ENCODE measurements at places on chromosomes 3 and 15.

DNA sequence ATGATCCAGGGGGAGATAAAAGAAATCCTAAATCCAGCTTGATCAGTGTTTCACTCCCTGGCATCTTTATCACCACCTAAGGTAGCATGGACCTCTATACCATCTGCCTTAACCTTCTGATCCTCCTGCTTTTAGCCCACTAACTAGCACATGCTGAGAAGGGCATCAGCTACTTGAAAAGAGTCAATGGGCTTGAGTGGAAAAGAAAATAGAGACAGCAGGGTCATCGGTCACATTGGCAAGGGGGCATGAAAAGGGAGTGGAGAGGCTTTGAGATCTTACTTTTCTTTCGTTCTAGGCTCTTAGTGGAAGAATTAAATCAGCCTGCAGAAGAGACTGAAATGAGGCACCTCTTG is 239 bp upstream of the ZFYVE19 start:
- DNase-seq: no peak

DNA sequence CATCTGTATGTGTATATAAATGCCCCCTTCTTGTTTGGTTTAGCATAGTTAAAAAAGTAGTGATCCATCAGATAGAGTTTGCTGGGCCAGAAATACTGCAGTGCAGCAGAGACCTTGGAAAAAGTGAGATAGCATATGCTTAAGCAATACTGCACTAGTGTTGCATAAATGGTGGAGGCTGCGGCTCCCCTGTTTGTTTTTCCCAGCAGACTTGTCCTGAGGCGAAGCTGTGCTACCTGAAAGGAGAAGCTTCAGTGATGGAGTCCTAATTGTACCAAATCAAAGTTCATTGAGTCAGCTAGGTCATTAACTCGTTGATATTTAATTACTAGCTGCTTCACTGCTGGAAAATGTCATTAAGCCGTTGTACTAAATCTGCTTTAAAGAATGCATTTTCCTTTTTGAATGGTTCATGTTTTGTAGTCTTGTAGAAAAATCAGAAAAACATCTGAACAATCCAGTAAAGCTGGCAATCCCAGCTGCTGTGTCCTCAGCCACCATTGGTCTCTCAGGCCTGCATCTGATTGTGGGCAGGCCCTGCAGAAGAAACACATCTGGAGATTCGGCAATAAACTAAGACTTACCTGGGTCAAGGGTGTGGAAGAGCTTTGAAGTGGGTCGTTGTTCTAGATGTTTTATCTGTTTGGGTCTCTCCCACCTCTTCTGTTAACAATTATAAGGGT is 169.6 kb downstream of the B3GALNT1 start:
- no peak for DNase-seq

DNA sequence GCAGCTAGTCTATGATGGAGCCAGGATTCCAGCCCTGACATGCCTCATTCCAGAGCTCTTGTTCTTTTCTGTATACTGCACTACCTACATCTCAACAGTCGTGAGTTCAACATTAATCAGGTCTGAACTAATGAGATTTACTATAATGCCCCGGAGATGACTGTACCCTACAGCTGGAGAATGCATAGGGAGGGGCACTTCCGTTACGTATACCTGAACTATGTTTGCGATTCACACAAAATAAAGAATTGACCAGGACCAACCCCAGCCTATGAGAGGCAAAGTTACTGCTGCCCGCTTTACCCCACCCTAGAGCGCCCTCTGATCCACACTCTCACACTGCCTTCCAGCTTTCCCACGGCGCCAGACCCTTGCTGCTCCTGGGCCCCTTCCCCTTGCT is 97.0 kb downstream of the IGF2BP2 start:
- DNase-seq: no peak

GRCh38 chr3:57855281-57855680 is 99.2 kb downstream of the SLMAP start:
- no peak for DNase-seq

DNA sequence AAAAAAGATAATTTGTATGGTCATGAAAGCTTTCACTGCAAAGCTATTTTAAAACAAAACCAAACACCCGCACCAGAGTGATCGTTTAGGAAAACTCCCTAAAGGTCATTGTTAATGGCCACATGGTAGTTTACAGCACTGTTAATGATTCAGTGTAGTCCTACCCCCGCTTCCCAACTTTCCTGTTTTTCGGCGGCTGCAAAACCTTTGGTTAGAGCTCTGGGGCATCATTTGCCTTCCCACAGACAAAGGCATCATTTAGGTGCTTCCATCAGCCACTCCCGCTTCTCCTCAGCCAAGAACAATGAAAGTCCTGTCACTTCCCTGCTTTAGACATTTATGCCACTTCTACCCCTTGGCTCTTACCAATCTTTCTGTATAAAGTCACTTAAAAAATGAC is 10.6 kb downstream of the MELTF start:
- DNase-seq: no peak

- no peak for DNase-seq
Measured at GRCh38 chr3:183394150-183394549, 34.3 kb downstream of the MCF2L2 start.

GRCh38 chr3:171092467-171092911 is 66.0 kb upstream of the SLC2A2 start:
- no peak for DNase-seq

GRCh38 chr3:194032828-194033435 is 103.0 kb upstream of the HES1 start:
- no peak for DNase-seq

DNA sequence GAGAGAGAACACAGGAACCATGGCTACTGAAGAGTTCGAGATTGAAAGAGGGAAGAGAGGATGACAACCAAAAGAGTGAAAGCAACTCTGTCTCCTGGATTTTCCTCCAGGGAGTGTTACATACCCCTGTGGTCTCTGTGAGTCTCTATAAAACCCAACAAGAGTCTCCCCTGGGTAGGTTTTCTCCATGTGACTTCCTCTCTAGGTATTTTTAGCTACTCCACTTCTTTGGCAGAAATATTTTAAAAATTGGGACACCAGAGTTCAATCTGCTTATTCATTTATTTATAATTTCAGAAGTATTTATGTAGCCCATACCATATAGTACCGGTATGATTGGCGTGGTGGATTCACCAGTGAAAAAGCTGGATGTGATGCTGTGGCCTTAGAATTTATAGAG is 671.7 kb upstream of the NR2F2 start:
- DNase-seq: no peak

- DNase-seq: no peak
Measured at GRCh38 chr3:78986416-78987101, 781.2 kb downstream of the ROBO1 start.

DNA sequence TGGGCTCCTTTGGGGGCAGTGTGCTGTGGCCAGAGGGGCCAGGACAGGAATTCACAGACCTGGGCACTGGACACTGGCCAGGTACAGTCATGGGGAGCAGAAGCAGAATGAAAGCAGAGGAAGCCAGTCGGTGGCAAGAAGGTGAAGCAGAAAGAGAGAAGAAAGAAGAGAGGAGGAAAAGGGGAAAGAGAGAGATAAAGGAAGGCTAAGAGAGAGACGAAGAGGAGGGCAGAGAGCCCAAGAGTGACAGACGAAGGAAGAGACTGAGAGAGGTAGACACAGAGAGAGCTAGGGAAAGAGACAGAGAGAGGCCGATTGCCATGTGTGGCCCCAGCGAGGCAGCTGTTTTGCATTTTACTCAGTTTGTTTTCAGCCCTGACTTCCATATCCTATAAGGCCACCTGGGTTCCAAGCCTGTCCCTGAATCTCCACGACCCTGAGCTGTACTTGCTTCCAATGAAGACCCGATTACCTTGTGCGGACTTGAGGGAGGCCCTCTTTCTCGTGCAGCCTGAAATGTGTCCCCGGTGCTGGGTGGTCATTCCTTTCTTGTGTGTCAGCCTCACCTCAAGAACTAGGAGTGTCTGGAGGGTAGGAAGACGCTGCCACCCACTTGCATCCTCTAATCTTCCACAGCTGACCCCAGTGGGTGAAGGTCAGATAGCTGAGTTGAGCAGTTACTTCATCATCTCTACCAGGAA is 73.9 kb downstream of the LSM3 start:
- DNase-seq: no peak

GRCh38 chr15:32942401-32942841 is 224.6 kb downstream of the GREM1 start:
- no peak for DNase-seq

GRCh38 chr3:27914199-27914598 is 192.1 kb upstream of the EOMES start:
- DNase-seq: no peak

- DNase-seq: no peak
Measured at GRCh38 chr15:25912035-25912434, 48.9 kb upstream of the ATP10A start.

All from glutamatergic neuron (in vitro differentiated cells).